Cortex of kidney (tissue), 1 donor: ENCODE measurements at places on chromosomes 2 and 18.

GRCh38 chr2:221972813-221973478 lies 325.9 kb downstream of the PAX3 start:
- DNase-seq = no peak

DNA sequence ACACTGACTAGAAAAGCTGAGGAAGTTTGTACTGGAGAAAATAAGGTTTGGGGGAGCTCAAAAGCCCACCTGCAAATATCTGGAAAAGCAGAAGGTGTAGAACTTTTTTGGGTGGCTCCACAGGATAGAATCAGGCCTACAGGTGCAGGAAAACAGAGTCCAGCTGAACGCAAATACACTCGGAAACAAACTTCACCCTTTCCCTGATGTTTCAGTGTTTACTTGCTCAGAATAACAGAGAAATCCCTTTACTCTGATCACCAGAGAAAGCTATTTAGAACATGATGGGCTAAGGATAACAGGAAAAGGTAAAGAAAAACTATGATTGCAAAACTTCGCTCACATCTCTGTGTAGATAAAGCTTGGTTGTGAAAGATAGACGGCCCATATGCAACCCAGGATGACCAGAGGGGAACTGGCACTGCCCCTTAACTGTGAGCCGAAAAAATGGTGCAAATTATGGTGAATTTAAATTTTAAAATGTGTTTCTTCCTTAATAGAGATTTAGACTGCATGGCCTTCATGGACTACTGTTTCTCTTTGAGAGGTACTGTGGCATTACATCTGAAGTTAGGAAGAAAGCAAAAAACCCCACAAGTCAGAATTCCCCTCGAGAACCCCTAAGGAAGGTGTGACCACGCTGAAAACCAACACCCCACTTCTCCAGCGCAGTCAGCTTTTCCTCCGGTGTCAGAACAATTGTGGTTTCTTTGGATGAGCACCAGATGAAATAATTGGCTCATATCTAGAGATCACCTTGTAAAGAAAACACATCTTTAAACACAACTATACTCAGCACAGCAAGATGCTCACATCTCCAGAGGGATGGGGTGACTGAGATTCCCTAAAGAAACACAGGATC lies 84.5 kb upstream of the TMEM247 start:
- no peak for DNase-seq

- no peak for DNase-seq
These were observed 185.9 kb upstream of the HAAO start for GRCh38 chr2:42978175-42978886.

DNA sequence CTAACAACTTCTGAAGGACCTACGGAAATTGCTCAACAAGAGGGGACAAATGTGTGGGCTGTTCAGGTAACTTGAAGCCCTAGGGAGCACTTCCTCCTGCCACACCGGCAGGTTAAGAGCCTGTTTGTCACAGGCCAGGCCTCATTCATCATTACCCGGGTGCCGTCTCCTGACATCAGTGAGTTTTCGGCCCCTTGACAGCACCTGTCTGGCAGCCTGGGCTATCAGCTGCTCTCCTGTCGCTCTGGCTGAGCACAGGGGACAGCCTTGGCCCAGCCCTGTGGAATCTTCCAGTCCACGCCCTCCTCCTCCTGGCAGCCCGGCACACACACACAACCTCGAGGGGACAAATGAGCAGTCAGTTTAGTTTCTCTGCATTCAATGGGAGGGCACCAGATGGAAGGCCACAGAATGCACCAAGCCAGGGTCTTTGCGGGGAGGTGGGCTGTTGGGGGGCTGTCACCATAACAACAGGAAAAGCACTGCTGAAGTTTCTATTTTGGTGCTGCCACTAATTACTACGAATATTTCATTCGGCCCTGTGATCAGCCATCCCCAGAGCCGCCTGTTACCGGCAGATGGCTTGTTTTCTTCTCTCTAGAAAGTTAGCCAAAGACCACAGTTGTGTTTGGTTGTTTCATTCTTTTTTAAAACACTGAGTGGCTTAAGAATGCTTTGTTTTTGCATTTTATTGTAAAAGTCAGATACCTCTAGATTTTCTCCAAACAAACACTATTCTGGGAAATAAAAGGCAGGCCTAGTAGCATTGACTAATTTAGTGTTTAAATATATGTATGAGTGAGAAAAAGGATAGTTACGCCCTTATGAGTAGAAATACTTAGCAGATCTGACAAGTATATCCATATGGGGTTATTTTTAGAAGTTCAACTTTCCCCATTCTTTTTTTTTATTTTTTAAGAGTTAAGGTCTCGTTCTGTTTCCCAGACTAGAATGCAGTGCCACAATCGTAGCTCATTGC lies 189.9 kb upstream of the NDUFV2 start:
- no peak for DNase-seq

DNA sequence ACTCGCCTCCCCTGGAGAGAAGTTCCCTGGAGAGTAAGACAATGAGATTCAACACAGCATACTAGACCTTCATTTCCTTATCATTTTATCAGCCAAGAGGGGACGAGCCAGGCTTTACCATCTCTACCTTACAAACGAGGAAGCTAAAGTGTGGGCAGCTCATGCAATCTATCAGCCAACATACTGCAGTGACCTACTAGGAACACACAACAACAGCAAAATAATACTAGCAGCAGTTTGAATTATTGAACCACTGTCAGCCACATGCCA lies 60.0 kb upstream of the TEX51 start:
- DNase-seq = no peak

- DNase-seq = no peak
These were observed 153.9 kb upstream of the NDUFV2 start for GRCh38 chr18:8948471-8949149.
